ELR (cell line): ENCODE measurements at places on chromosomes 6 and 20.

GRCh38 chr6:106856227-106856874, 118.2 kb downstream of the CD24 start:
- no peak for DNase-seq

DNA sequence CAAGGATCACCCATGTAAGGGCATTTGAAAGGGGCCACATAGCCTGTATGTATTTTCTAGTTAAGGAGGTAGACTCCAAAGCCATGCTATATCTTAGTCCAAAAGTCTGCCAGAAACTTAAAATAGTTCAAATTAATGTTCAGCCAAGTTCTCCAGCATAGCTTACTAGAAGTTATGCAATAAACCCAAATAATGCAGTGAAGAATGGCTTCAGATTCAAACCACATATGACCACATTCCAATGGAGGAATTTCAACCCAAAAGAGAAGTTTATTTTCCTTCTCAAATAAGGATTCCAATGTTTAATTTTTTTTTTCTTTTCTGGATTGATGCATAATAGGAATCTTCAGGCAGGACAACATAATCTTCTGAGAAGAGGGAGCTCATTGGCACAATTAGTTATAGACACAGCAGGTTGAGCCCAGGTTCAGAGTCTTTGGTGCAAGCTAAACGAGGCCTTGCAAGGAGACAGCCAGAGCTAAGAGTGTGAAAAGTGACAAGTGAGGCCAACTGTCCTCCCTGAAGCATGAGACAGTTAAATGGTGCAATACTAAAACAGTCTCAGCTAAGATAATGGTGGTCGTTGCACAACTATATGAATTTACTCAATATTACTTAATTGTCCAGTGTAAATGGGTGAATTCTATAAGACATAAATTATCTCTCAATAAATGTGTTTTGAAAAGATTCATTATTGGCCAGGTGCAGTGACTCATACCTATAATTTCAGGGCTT, 598.8 kb upstream of the CDH4 start:
- DNase-seq = no peak

DNA sequence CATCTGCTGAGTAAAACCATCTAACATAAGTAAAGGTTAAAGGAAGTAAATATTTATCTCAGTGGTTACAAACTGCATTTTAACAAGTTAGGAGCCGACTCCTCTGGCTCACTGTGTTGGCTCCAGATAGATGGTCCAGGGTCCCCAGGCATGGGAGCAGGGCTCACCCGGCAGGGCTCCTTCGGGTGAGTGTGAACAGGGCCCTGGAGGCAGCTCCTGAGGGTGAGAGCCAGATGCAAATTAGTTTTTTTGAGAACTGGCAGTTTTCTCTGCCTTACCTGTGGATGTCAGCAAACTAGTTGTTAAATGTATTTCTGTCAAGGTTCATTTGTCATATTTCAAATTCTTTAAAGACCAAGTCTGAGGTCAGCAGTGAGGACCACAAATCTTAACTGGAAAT, 21.5 kb downstream of the TPBG start:
- no peak for DNase-seq

GRCh38 chr6:107390685-107391435, 68.5 kb downstream of the PDSS2 start:
- DNase-seq = no peak

DNA sequence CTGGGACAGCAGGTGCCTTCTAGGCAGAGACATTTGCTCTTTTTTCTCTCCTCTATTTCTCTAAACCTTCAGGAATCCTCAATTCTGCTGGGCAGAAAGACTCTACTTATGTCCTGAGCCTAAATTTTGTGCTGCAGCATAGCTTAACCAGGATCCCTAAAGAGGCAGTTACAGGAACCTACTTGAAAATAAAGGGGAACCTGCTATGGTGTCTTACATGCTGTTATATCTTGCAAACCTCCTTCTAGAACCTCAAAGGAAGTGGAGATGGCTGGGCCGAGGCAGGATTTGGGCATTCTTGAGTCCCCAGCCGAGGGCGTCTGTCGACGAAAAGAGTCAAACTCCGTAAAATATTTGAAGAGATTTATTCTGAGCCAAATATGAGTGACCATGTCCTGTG, 17.1 kb upstream of the GMNN start:
- no peak for DNase-seq

GRCh38 chr6:28980137-28980851, 24.8 kb downstream of the ZNF311 start:
- DNase-seq = no peak

DNA sequence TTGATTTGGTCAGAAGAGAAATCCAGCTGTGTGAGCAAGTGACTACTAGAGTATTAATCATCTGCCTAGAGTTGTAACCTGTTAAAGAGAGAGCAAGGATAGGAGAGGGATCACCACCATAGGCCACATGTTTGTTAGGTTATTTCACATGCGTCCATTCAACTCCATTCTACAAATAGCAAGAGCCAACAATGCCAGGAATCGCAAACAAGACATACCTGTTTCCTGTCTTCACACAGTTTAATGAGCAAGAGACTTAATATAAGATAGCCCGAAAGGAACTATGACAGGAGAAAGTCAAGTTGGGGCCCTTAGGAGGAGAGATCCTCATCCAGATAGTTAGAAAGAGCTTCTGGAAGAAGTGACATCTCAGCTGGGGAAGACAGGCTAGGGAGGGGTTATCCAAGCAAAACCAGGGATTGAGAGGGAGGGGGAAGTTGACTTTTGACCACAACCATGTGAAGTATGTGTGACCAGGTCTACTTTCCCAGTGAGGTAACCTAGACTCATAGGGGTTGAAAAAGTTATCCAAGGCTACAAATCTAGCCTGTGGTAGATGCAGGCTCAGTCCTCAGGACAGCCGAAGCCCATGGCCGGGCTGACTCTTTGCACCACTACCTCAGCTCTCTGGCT, 147.4 kb downstream of the ALDH8A1 start:
- DNase-seq = peak; percentile 58

DNA sequence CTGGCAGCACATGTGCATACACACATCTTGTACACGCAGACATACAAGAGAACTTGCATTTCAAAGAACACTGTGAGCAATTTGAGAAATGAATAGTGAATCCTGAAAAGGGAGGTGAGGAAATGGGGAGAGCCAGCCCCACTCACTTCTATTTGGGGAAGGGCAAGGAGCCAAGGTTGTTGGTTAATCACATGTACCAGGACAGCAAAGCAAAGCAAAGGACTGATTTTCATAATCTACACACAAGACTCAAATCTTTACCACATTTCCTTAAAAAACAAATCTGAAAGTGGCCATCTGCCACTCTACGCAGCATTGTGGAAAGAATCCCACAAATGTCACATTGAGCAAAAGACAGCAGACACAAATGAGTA, 35.0 kb upstream of the KIF16B start:
- DNase-seq = no peak

- DNase-seq = no peak
These were observed 64.2 kb upstream of the XRN2 start for GRCh38 chr20:21238818-21239536.

DNA sequence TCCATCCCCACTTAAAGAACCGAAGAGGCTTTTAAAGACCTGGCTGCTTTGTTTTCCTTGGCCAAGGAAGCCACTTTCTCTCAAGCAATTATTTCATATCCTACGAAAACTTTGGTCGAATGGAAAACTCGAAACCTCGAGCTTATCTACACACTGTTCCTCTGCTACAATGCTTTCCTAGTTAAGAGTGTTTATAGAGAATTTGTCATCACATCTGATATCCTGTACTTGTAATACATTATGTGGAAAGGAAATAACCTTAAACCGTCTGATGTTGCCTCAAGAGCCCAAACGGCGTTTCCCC, 28.1 kb downstream of the TFAP2B start:
- no peak for DNase-seq

- no peak for DNase-seq
These were observed 49.2 kb downstream of the PCNA start for GRCh38 chr20:5070570-5070969.

DNA sequence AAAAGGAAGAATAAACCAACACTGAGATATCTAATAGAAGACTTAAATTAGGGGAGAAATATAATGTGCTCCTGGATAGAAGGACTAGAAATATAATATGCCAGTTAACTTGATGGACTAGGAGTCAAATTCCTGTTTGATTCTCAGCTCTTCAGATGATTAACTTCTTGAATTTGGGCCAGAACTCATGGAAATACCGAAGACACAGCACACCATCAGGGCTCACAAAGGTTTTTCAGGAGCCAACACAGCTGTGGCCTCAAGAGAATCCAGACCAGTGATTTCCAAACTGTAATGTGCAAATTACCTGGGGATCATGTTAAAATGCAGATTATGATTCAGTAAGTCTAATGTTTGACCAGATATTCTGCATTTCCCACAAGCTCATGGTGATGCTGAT, 33.8 kb upstream of the LRRC1 start:
- no peak for DNase-seq

GRCh38 chr6:16473908-16474771, 235.8 kb downstream of the GMPR start:
- DNase-seq = no peak

DNA sequence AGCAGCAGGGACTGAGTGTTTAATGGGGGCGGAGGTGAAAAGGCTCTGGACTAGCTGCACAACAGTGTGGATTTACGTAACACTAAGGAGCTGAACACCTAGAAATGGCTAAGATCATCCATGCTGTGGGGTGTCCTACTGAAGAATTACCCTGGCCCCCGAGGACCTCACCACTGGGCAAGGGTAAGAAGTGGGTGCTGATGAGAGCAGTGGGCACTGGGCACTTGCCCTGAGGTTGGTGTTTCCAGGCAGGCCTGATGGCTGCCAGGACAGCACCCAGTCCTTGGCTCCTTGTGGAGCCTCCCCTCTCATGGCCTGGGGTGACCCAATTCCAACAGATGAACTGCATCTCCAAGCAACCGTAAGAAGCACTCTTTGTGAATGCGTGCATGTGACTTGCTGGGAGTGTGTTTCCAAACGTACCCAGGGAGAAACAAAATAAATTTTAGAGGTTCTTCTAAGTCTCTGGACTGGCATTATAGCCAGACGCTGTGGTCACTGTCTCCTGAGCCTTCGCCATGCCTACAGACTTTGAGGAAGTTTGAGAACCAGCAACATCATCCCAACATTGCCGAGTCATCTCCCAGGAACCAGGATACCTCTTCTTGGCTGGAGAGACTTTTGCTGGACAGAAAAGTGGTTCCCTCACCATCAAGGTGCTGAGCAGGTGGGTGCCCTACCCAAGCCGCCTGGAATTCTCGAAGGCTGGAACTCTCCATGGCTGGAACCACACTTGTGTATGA, 245.9 kb downstream of the ERMARD start:
- DNase-seq = no peak

- DNase-seq = peak; percentile 59
These were observed 274.3 kb downstream of the COL12A1 start for GRCh38 chr6:74931558-74931957.

DNA sequence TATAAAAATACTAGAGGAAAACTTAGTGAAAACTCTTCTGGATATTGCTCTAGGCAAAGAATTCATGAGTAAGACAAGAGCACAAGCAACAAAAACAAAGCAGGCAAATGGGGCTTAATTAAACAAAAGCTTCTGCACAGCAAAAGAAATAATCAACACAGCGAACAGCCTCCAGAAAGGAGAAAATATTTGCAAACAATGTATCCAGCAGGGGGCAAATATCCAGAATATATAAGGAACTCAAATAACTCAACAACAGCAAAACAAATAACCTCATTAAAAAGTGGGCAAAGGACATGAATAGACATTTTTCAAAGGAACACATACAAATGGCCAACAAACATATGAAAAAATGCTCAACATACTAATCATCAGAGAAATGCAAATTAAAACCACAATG, 17.1 kb upstream of the HECA start:
- peak; percentile 45 for DNase-seq

DNA sequence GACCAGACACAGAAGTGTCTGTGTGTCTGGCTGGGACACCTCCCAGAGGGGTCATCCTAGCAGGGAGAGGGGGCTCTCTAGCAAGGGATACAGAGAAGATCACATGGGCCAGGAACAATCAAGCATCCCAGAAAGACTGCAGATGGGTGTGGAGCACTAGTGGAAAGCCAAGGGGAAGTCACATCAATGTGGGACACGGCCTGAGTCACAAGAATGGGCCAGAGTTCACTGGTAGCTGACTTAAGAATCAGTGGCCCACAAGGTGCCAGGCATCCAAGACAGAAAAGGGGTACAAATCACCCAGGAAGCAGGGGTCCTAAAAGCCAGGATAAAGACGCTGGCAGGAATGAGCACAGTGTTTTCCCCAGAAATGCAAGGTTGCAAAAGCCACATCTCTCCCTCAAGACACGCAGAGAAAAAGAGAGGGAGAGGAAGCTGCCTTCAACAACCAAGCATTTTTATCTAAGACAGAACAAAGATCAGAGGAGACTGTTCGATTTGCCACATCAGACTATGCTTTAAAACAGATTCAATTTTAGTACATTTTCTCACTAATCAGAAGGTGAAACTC, 113.6 kb upstream of the DST start:
- DNase-seq = no peak
